ENCODE measurements at places on chromosomes 16 and 17.

- no peak for DNase-seq
These were observed 634.6 kb upstream of the SOX9 start for GRCh38 chr17:71486261-71486660.

DNA sequence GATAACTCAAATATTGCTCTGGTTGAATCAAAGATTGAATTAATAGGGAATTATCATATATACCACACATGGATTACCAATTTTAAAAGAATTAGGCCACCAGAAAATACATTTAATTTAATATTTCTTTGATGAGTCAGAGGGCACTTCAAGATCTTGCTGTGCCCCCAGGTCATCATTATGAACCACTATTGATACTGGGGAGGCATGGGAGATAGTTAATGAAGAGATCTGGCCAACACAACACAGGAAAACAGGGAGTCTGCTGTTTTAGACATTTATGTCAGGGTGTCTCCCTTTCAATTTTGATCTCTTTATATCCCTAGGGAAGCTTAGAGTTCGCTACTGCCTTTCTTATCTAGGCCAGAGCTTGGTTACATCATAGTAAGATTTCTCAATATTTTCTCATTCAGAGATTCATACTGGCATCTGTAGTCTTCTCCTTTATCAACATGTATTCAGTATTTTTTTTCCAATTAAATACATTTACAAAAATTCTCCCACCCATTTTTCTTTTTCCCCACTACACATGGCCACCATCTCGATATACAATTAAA, 158.3 kb upstream of the ZFHX3 start:
- no peak for DNase-seq

DNA sequence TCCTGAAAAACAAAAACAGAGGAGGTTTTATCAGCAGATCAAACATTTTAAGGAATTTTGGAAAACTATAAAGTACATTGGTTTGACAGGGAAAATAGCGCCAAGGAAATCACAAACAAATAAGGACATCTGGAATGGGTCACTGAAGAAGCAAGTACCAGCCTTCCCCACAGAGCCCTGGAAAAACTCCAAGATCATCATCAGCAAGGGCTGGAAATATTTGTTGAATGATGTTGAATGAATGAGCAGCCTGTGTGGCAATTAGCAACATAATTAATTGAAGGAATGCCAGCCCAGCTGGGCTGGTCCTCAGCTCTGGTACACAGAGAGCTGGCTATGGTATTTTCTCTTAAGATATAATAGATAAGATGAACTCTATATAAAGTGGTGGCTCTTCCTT, 290.4 kb downstream of the HS3ST3A1 start:
- DNase-seq: no peak

DNA sequence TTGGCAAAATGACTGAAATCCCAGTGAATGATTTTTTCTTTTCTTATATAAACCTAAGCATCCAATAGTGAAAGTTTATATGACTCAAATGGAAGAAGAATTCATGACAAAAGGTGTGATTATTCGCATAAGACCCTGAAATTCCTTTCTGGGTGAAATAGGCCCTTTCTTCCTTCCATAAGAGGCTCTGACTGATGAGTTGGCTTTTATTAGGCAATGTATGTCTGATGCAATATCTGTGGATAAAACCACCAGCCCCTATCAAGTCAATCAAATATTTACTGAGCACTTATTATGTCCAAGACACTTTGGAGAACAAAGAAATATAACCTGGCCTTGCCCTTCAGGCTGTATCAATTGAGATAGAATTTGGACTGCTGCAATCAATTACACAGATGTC, 316.6 kb downstream of the CDH13 start:
- DNase-seq: no peak

DNA sequence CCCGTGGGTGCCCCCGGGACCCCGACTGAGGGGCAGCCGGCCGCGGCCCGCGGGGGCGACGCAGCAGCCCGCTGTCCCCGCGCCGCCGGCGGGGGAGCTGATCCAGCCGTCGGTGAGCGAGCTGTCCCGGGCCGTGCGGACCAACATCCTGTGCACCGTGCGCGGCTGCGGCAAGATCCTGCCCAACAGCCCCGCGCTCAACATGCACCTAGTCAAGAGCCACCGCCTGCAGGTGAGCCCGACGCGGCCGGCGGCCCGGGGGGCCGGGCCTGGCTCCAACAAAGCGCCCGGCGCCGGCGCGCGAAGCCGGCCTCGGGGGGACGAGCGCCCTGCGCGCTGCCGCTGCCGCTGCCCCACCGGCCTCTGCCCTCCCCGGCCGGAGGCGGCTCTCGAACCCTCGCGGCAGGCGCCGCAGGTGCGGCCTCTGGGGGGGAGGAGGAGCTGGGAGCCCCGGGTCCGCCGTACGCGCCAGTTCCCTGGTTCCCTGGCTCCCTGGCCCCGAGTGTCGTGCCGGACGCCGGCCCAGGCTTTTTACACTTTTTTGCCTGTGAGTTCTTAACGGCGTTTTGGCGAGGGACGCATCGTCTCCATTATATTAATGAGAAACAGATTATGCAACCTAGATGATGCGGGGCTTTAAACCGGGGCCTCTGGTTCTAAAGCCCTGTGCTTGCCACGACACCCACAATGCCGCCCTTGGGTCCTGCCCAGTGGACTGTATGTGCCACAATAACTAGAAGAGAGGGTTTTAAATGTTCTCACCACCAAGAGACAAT, 521 bp downstream of the ATMIN start:
- DNase-seq: peak; percentile 7

GRCh38 chr17:47703191-47703591, 9.2 kb downstream of the TBKBP1 start:
- DNase-seq: no peak

GRCh38 chr16:6957681-6958080, 375.0 kb upstream of the RBFOX1 start:
- DNase-seq: no peak

- no peak for DNase-seq
These were observed 8.3 kb downstream of the TFAP4 start for GRCh38 chr16:4264546-4264945.

DNA sequence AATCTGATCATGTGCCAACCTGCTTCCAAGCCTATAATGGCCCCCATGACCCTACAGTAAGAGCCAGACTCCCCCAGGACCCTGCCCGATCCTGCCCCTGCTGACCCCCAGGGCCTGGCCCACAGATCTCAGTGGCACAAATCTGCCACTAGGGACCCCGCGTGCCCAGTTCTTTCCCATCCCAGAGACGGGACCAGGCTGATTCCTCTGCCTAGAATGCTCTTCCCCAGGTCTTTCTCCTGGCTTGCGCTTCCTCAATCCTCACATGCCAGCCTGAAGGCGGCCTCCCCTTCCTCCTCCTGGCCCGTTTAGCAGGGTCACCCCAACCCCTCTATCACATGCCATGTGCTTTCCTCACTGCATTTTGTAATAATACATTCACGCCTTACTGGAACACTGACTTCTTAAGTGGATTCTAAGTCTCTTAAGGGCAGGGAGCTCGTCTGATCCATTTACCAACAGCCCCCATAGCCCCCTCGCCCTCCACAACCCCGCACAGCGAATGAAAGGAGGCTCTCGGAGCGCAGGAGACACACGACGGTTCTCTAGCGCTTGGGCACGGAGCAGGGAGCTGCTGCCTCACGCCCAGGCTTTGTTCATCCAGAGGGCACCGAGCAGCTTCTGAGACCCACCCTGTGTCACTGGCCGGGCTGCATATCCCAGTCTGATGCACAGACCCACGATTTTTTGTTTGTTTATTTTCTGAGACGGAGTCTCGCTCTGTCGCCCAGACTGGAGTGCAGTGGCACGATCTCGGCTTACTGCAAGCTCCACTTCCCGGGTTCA, 1.2 kb downstream of the TRIM65 start:
- no peak for DNase-seq

- no peak for DNase-seq
These were observed 219.0 kb downstream of the FTO start for GRCh38 chr16:53922807-53923571.

- DNase-seq: no peak
These were observed 210.3 kb upstream of the FOXF1 start for GRCh38 chr16:86299882-86300610.

- DNase-seq: no peak
These were observed 194.9 kb upstream of the CDH11 start for GRCh38 chr16:65316808-65317207.

DNA sequence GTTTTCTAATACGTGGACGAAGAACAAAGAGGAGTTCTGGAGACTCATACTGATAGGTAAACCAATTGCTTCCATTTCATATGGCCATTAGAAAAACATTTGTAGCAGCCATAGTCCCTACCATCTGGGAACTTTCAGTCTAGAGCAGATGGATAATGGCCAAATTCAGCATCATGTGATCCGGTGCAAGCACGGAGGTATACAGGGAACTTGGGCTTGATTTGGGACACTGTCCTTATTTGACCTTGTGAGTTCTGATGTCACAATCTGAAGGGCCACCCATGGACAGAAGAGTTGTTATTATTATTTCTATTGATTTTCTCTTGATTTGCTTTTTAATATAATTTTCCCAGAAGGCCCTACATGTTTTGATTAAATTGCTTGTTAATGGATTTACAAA, 154.6 kb upstream of the ZNF267 start:
- no peak for DNase-seq

- no peak for DNase-seq
These were observed 82.1 kb downstream of the MSI2 start for GRCh38 chr17:57338257-57338914.

- DNase-seq: no peak
These were observed 30.1 kb downstream of the VPS35 start for GRCh38 chr16:46658925-46659324.

DNA sequence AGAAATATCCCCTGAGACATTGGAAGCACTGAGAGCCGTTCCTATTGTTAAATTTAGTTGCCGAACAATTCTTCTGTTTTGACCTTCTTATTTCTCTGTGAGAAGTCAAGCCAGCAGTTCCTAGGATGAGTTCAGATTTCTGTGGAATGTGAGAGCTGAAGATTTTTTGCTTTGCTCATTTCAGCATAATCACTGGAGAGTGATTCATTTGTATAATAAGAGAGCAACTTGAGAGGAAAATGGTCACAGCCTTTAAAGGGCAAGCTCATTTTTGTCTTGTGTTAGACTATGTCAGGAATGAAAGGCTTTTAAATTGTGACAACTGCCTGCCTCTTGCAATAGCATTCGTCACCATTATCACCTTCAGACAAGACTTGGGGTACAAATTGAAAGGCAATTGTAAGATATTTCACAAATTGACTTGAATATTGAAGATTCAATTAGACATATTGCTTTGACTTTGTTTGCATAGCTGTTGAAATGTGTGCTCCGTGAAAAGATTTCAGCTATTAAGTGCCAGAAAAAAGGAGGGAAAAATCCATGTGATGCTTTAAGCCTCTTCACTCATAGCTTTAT, 900.0 kb upstream of the GOT2 start:
- DNase-seq: no peak

DNA sequence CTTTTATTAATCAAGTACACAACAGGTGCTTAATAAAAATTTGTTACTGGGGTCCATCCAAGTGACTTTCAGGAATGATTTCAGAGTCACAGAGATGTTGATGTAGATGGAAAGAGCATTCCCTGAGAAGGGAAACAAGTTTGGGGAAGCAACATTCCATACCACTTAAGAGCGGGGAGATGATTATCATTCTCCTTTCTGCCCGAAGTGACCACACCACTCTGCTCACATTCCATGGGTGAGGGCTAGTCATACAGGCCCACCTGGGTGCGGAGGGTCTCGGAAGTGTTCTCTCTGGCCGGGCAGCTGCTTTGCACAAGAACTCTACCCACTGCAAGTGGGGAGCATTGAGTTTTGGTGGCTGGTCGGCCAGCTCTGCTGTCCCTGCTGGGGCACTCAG, 231.4 kb downstream of the SNX29 start:
- no peak for DNase-seq

- no peak for DNase-seq
These were observed 275.5 kb upstream of the IRX5 start for GRCh38 chr16:54655121-54655590.

DNA sequence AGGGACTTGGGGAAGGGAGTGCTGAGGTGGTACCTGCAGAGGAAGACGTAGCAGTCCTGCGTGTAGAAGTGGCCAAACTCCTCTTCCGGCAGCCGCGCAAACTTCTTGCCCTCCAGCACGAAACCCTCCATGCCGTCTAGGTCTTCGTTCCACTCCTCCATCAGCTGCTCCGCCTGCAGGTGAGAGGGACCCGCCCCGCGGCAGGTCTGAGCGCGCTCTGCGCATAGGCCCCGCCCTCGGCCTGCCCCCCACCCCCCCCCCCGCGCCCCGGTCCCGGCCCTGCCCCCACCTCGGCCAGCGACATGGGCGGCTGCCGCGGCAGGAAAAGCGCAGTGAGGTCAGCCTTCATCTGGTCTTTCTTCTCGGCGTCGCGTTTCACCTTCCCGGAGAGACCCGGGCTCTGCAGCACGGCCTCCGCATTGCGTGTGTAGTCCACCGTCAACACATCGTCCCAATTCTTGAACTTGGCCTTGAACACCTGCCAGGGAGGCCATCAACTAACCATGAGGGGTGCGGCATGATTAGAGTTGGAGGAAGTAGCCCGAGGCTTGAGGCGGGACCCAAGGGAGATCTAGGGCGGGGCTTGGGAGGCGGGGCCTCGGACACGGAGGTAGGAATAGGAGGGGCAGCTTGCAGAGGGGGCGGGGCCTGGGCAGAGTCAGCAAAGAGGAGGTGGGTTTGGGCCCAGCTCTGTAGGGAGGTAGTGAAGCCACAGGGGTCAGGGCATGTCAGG, 11.5 kb downstream of the FLII start:
- no peak for DNase-seq

DNA sequence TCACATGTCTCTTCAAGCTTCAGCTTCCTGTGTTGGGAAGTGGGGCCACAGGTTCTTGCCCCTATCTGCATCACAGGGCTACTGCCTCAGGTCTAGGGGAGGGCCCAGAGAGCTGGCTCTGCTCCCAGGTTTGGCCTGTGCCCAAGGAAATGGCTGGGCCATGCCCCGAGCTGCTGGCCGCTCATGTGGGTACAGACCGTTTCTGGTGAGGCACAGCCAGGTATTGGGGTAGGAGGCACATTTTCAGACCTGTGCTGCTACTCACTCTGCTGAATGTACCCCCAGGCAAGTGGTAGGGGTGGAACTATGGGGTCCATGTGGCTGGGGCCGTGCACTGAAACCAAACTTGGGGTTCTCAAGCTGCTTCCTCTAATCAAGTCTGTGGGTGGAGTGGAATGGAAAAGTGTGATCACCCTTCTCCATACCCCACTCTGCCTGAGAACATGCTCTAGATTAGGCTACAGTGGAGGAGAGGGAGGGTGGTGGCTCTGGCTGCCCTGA, 4.6 kb downstream of the GAS2L2 start:
- DNase-seq: no peak

- no peak for DNase-seq
These were observed 1.0 kb upstream of the CA7 start for GRCh38 chr16:66843191-66843590.

- DNase-seq: no peak
These were observed 121.1 kb downstream of the WWOX start for GRCh38 chr16:78220571-78220970.

GRCh38 chr16:63876103-63876502, 1245.8 kb downstream of the CDH11 start:
- DNase-seq: no peak

- DNase-seq: no peak
These were observed 9.3 kb upstream of the CARD14 start for GRCh38 chr17:80160536-80160935.

All from activated T-helper 1 cell treated with anti-CD3 and anti-CD28 coated beads, Interleukin-2, amount 50 U/mL, for 16 hours (primary cell).